Activated CD4-positive, alpha-beta memory T cell treated with anti-CD3 and anti-CD28 coated beads for 36 hours (primary cell): ENCODE measurements at places on chromosomes 1 and 21. TPM values are rescaled to one million over a fixed set of nuclear protein-coding genes. Genes with fewer than 3 reads are reported as not detected.

DNA sequence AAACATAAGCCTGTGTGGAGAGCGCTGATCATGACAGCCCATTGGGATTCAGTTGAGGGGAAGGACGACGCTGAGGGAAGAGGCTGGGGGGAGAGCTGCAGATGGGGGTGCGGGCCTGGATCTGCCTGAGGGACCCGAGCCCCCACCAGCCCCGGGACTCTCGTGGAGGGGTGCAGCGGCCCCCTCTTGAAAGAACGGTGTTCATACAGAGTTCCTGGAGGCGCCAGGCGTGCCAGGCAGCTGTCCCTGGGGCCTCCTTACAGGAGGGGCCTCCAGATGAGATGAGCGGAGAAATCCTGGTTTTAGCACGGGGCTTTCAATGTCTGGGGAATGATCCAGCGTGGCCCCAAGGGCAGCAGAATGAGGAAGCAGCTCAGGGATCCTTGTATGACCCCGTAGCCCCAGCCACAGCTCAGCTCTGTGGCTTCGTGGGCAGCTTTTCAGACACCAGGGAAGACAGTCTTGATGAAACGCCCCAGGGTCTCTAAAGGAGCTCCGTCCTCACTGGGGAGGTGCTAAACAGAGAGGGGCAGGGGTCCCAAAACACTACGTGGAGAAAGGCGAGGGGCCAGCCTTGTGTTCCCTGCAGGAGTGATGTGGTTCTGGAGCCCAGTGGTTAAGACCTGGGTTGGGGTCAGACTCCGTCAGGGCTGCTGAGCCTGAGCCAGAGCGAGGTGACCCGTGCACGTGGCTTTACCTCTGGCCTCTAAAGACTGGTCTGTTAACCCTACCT is 7.2 kb upstream of the DSCAM start:
- DNase-seq: no peak

DNA sequence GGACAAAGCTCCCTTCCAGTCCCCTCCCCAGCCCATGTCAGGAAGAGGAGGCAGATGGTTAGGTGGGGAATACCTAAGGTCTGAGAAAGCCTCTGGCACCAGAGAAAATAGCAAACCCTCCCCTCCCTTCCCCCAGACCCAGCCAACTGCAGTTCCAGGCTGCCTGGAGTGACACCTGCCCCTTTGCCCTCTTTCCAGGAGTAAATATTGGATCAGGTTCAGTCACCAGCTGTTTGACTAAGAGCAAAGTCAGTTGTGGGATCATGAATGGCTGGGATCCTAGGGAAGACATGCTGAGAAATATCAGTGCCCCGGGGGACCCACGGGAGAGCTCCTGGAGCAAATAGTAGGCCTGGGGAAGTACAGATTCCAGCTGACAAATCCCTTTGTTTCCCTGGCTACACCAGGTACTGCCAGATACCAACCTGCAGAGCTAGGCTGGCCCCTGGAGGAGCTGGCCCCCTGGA is 12.2 kb upstream of the CDK18 start:
- DNase-seq: no peak

The TRIM46 gene
- total RNA-seq: 6.3 TPM

The HCRTR1 gene
- not detected for total RNA-seq

The MNDA gene
- not detected for total RNA-seq

The TNFSF18 gene
- not detected for total RNA-seq

DNA sequence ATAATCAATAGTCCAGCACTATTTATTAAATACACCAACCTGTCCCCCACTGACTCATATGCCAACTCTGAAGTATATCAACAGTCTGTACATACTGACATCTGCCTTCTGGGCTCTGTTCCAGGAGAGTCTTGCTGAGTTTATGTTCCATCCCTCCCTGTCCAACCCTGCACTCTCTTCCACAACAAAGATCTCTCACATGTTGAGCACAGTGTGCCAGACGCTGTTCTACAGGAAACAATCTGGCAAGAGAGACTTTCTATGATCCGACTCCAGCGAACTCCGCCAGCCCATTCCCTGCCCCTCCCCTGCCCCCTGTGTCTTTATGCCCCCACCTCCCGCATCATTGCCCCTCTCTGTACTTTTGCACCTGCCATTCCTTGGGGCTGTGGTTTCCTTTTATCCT is 3.4 kb downstream of the LACTBL1 start:
- DNase-seq: no peak

- no peak for DNase-seq
Measured at GRCh38 chr1:158716335-158716734, 4.2 kb downstream of the OR6K3 start.

The C1orf116 gene
- not detected for total RNA-seq

DNA sequence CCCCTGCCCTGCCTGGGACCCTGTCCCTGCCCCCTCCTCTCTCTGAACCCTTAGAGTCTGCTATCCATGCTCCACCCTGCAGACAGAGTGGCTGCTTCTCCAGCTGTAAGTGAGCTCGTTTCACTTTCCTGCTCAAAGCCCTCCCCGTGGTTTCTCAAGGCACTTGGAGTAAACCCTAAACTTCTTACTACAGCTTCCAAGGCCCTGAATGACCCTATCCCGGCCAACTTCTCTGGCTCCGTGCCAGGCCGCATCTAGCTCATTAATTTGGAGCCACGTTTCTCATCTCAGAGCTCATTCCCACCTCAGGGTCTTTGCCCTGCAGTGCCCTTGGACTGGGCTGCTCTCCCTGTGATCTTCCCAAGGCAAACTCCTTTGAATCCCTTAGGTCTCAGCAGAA is 235.1 kb upstream of the RUNX1 start:
- DNase-seq: no peak

The PRKAA2 gene
- not detected for total RNA-seq

The WNT2B gene
- total RNA-seq: 0.15 TPM
